ENCODE measurements at places on chromosomes 7 and 10. TPM values are rescaled to one million over a fixed set of nuclear protein-coding genes. Genes with fewer than 3 reads are reported as not detected.

ST7 gene
- total RNA-seq, result 17.7 TPM

UNC5B gene
- total RNA-seq, result 0.39 TPM

STRIP2 gene
- total RNA-seq, result 10.1 TPM

ZNF277 gene
- total RNA-seq, result 18.1 TPM

ACHE gene
- total RNA-seq, result 11.3 TPM

SNCG gene
- 7.2 TPM for total RNA-seq

SRI gene
- 173 TPM for total RNA-seq

UCMA gene
- not detected for total RNA-seq

SHH gene
- total RNA-seq, result 1.1 TPM

DNA sequence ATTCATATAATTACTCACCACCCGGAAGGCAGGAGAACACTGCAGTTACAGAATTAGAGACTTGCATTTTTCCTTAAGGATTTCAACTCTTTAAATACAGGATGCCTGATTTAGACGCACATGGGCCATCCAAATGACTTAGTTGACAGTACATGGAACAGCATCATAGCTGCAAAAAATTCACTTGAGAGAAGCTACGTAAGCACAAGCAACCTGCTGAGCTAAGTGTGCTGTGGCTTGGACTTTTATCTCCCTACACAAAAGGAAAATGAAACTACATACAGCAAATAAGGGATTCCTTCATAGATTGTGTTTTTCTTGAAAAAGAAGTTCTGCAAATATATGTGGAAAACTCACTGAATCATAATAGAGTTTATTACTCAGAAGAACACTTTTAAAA is 152.6 kb downstream of the POU6F2 start:
- no peak for DNase-seq

- DNase-seq, result peak; percentile 96
Observed at GRCh38 chr7:149838224-149838991, at the start of gene ZNF862. ZNF862 (plus strand) TSS chr7:149838375; CDS start chr7:149838612, 237 bp downstream.

DNA sequence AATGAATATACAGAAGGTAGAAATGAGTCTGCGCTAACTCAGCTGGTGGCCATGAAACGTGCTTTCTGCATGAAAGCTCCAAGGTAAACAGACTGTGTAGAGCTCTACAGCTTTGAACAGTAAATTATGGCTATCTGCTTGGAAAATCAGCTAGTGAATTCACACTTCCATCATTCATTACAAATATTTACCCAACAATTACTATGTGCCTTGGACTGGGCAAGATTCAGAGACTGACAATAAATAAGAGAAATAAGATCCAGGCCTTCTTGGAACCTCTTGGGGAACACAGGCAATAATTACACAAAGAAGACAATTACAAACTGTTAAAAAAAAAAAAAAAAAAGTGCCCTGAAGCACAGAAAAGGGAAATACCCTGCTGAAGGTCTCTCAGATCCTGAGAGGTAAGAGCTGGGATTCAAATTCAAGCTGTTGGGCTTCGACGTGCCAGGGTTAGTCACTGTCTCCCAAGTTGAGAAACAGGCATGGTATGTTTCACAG is 15.8 kb downstream of the TSPAN12 start:
- DNase-seq, result no peak

- no peak for DNase-seq
Observed at GRCh38 chr7:32611201-32612099, 116.2 kb downstream of the AVL9 start.

DNA sequence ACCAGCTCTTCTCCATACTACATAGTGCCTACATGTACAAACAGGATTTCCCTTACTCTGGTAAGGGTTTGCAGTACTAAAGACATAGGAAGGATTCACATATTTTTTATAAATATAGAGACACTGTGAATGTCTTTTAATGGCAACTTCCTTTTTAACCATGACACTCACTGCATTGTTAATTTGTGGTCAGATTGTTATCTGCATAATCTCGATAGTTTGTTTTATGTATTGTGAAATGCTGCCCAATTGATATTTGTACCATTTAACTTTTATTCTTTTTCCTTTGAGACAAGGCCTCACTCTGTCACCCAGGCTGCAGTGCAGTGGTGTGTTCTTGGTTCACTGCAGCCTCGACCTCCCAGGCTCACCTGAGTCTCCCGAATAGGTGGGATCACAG is 39.7 kb downstream of the SP8 start:
- no peak for DNase-seq

GRCh38 chr10:102814453-102814871 is 22.8 kb downstream of the CYP17A1 start:
- DNase-seq, result no peak

- no peak for DNase-seq
Observed at GRCh38 chr10:95606922-95607321, 45.8 kb upstream of the SORBS1 start.

DNA sequence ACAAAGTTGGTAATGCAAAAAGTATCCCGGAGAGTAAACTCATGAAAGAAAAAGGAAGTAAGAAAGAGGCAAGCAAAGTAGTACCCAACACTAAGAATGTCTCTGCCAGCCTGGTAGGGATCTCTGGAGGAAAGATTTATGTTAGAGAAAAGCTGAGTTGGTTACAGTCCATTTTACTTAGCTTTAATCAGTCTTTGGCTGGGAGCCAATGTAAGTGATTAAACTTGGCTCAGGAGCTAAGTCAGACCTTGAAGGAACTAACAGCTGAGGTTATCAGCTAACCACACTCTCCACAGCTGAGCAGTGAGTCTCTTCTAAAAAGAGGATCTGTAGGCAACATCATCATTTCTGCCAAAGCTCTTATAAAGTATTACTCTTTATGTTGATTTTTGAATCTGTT is 148.0 kb downstream of the ANKRD7 start:
- DNase-seq, result no peak

Data from Calu3 (cell line).